Activated CD4-positive, alpha-beta T cell treated with anti-CD3 and anti-CD28 coated beads for 1 hour (primary cell): ENCODE measurements at places on chromosomes 1 and 21.

DNA sequence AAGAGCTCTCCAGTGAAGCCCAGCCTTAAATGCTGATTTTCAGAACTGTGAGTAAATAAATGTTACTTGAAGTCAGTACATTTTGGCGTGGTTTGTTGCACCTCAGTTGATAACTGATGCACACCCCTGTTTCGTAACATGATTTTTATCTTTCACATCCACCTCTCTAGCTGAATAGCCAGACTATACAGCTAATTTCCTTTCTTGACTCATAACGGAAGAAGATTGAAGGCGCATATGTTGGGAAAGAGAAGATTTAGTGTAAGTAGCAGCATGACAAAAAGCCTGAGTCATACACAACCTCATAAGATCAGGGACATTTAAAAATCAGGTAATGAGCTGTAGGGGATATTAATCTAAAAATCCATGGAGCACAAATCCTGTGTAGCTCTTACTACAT lies 716.2 kb upstream of the ZP4 start:
- no peak for DNase-seq

DNA sequence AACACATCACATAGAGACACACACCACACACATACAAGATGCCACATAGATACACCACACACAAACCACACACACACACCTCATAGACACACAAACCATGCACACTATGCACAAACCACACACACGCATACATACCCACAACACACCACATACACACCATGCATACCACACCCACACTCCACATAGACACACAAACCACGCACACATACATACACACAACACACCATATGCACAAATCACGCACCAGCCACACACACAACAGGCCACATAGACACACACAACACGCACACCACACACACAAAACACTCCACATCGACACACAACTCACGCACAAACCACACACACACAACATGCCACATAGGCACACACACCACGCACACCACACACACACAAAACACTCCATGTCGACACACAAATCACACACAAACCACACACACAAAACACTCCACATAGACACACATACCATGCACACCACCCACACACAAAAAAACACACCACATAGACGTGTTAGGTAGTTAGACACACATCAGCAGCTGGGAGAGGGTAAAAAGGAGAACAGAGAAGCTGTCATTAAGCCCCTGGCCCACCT lies 49.5 kb upstream of the SLC19A1 start:
- DNase-seq = no peak

DNA sequence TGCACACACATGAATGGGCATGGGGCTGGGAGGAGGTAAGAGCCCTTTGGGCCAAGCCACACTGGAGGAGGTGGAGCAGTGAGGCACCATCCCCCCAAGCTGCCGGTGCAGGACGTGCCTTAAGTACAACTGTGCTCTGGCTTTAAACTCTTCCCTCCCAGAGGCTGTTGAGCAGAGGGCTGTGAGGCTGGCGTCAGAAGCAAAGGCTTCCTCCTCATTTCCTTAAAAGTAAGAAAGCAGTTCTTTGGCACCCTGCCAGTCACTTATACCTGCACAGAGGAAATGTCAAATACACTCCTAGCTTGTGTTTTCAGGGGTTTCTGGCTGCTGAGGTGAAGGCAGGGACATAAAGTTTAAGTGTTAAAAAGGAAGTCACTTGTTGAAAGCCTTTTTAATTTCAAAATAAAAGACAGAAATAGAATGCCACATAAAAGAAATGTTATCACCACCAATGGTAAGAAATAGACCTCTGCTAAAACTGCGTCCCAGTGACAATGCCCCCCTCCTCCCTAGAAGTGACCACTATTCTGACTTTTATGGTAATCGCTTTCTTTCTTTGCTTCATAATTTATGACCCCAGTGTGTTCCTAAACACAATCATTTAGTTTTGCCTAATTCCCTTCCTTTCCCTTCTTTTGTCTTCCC lies 33.0 kb downstream of the LAMC2 start:
- peak; percentile 12 for DNase-seq

DNA sequence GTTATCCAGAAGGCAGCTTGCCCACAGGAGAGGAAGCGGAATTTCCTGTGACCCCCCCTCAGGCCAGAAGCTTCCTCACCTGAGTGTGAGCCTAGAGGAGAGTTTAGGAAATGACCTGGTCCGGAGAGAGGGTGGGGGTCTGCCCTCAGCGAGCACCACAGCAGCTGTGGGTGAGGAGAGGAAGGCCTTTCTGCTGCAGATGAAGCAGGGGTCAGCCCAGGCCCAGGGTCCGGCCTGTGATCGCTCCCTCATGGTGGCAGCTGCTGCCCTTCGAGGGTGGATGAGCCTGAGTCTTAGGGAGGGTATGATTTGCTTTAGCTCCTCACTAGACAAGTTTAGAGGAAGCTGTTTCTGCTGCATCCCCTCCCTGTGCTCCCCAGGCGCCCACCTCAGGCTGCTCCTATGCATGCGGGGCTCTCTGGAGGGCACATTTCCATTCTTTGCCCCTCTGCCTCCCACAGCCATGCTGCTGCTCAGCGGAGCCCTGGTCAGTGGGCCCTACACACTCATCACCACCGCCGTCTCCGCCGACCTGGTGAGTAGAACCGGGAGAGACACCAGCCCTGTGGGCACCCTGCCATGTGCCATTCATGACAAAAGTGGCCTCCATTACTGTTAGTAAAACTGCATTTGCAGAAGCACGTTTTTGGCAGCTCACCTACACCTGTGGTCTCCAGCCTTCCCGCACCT lies 53.0 kb downstream of the SLC37A1 start:
- DNase-seq = no peak

DNA sequence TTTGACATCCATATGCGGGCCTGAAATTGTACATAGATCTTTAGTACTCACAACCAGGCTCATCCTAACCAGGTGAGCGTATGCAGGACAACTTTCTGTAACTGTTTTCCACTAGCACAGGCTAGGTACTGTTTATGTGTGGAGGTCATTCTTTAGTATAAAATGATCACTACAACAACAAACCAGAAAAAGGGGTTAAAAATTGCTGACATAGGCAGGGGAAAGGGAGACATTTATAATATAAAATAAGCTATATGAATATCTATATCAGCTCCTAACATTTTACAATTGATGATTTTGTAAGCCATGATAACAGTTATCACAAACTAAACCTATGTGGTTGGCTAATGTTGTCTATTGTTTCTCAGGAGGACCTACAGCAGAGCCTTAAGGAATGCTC lies 37.6 kb downstream of the RGS5 start:
- no peak for DNase-seq

- DNase-seq = no peak
Measured at GRCh38 chr1:220825819-220826551, 39.3 kb downstream of the MTARC1 start.

DNA sequence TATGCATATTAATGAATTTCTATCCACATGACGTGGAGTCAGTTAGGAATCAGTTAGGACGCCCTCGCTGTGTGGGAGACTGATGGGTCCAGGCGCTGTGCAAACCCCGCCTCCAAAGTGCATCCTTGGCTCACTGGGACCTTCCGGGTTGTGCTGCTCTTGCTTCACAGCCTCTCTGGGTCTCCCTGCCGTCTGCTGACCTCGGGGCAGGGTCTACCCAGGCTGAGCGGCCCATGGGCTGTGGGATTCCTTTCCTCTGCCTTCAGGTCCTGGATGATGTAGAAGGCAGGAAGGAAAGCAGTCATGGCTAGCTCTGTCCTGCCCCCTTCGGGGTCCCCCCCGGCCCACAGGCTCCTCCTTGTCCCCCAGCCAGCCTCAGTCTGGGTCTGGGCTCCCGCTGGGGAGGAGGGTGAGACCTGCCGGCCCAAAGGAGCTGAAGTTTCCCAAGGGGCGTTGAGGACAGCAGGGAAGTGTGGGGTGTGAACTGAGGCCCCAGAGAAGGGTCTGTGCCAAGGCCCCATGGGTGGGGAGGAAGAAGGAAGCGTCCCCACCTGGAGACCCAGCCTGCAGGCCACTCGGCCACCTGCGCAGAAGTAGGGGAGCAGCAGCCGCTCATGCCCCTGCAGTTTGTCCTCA lies 24.6 kb upstream of the CDK11A start:
- no peak for DNase-seq

DNA sequence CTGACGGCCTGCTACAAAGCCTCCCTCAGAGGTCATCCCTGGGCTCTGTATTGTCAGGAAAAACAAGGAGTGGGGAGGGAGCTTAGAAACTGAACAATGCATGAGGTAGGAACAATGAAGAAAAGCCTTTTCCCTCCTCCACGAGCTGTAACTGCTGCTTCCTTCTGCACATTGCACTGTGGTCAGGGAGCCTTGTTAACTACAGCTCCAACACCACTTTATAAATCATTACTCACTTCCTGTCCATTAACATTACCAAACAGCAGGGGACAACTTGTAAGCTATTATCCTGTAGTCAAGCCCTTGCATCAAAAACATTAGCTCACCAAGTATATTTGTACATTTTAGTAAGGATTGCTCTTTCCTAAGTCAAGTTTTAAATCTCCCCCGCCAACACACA lies 336.0 kb upstream of the NR5A2 start:
- DNase-seq = no peak

GRCh38 chr1:201724039-201724765 lies 104.8 kb upstream of the IPO9 start:
- DNase-seq = no peak

DNA sequence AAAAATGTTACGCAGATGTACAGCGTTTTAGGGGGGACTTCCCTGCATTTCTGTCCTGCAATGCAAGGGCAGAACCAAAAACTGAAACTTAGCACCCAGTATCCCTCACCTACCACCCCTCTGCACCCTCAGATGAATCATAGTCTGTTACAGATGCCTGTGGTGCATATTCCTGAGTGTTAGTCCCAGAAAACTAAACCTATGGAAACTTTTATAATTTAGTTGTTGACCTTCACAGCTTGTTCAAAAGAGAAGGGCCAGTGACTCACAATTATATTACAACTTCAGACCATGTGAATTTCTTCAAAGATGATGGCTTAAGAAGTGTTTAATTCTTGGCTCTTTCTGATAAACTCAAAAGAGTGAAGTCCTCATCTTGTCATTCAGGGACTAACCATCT lies 5.8 kb downstream of the PTGER3 start:
- DNase-seq = no peak

DNA sequence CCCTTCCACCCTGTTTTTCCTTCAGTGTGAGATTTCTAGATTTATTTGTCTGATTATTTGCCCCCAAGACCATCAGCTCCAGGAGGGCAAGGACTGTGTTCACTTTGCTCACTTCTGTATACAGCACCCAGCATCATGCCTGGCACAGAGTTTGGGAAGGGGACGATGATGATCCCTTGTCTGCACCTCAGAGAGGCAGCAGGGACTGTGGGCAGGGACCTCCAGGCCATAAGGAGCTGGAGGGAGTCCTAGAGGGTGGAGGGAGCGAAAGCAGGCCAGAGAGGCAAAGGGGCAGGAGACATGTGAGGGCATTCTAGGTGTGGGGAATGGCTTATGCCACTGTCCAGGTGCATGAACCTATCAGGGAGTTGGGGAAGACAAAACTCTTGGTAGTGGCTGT lies 32.8 kb downstream of the H3-3A start:
- no peak for DNase-seq

DNA sequence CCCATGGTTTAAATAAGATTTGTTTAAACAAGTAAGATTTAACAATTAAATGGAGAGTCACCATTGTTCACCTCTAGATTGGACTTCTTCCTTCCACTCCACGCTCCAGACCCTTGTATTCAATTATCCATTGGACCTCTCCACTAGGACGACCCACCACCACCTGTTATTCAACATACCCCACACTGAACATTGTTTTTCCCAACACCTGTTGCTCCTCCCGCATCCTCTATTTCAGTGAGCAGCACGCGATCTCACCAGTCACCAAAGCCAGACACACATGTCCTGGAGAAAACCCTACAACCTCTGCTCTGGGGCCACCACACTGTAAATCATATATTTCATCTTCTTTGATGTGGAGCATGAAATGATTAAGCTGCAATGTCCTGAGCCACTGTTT lies 28.6 kb downstream of the ATP8B2 start:
- no peak for DNase-seq

- DNase-seq = no peak
Measured at GRCh38 chr1:56658254-56658653, 13.1 kb downstream of the PRKAA2 start.

DNA sequence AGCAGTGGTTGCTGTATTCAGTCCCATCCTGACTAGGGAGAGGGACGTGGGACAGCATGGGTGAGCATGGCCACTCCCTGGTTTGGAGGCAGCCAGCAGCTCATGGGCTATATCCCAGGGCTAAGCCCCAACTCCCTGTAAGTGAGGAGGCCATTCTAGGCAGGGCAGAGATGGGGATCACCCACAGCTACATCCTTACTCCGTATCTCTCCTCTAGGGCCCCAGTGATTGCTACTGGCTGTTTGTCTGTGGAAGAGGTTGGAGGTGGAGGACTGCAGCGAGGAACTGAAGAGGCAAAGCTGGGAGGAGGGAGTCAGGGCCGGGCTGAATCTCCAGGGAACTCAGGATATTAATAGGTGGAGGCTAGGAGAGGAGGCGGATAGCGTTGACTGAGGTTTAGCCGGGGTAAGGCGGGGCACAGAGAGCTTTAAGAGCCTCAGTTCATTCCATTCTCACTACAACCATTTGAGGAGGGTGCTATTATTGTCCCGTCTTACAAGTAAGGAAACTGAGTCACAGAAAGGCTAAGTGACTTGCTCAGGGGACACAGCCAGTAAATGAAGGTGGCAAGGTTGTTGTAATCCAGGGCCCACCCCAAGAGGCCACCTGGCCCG lies 6.8 kb downstream of the OLIG2 start:
- DNase-seq = no peak

DNA sequence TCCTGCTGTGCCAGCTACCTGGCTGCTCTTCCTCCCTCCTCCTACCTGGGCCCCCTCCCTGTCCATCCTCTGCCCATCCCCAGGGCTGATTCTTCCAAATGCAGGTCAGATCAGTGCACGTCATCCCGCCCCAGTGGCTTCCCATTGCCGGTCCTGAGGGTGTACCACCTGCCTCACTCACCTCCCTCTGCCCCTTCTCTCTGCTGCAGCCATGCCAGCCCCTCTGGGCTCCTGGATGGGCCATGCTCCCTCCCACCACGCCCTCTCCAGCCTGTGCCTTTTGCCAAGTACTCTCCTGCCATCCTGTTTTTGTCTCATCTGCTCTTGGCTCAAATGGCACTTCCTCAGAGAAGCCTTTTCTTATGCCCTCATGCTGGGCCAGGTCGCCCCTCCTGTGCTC lies 95.8 kb downstream of the ARHGEF10L start:
- DNase-seq = no peak

GRCh38 chr1:10613340-10613739 lies 138.6 kb downstream of the PEX14 start:
- DNase-seq = no peak
